Fibroblast of skin of scalp (primary cell): ENCODE measurements at places on chromosomes 2 and 18.
A peak's percentile ranks its signal among the peaks of the same experiment; 100 is the strongest.

DNA sequence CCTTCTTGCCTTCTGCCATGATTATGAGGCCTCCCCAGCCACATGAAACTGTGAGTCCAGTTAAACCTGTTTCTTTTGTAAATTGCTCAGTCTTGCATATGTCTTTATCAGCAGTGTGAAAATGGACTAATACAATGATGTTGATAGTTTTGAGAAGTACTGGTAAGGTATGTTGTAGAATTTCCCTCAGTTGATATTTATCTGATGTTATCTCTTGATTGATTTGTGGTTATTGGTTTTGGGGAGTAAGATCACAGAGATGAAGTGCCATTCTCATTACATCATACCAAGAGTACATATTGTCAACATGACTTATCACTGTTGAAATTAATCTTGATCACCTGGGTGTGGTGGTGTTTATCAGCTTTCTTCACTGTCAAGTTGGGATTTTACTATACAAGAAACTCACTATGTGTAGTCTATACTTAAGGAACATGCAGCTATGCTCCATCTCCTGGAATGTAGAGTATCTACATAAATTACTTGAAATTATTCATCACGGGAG lies 5.1 kb upstream of the SPAG16 start:
- no peak for DNase-seq

GRCh38 chr18:41150316-41150715 lies 804.7 kb upstream of the PIK3C3 start:
- no peak for DNase-seq

DNA sequence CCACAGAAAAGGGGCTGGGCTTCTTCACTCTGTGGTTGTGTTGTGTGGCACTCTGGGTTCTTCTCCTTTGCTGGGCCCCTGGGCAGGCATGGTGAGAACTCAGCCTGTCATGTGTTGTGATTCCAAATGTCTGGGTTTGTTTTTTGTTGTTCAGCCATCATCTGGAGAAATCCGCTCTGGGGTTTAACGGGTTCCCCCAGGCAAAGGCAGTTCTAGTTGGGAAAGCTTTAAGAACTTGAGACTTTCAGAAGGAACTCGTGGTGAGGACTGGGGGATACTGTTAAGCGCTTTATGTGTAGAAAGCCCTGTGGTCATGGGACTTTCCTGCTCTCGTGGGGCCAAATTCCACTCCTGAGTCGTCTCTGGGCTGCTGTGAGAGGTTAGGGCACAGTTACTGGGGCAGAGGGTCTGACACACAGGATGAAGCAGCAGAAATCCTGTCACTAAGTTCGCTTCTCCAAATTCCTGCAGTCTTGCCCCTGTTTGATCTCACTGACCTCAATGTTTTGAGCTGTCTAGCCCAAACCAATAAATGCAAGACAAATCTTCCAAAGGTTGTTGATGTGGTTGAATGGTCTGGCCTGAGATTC lies 87.7 kb downstream of the RAPGEF4 start:
- DNase-seq: peak; percentile 10

GRCh38 chr2:122755281-122755780 lies 999.9 kb downstream of the TSN start:
- DNase-seq: no peak

DNA sequence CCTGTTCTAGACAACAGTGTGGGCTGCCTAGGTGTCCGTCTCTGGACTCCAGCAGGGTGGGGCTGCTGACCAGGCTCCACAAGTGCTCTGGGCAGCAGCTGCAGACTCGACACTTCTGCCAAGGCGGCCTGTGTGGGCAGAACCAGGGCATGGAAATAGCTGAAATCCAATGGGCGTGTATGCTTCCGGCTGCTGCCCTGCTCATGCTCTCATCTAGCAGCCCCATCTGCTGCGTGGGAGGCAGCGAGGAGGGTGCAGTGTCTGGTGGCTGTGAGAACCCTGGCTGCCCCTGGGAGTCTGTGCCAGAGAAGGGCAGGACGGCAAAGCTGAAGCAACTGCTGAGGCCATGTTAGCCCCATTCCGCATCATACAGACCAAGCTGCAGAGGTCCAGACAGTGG lies 174.9 kb downstream of the SOX11 start:
- DNase-seq: no peak

- no peak for DNase-seq
Measured at GRCh38 chr2:63780518-63781155, 61.1 kb upstream of the UGP2 start.

GRCh38 chr18:56967035-56967434 lies 179.9 kb upstream of the BOD1L2 start:
- DNase-seq: no peak

DNA sequence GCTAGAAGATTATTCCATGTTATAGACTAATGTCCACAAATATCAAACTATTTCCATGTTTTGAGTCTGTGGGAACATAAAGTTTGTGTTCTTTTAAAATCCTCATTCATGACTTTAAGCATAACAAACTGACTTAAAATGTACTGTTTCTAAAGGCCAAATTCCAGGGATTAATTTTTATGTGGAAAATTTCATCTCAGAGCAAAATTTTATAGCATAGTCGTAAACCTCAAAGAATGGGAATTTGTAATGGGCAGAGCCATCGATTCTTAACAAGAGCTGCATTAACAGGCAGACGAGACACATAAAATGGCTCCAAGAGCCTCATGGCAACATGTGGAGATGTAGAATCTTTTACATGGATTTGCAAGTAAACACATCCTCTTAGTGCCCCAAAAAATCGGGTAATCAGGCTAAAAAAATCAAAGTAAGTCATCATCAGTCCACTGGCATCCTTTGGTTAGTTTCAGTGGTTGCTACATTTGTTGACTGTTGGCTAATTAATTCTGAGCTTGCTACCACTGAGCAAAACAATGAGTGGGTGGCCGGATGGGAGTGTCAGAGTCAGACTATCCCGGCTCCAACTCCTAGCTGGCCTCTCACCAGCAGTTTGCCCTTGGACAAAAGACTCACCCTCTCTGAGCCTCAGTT lies 119.6 kb downstream of the FAM210A start:
- DNase-seq: no peak
